NCI-H345 (cell line): ENCODE measurements at places on chromosomes 7 and 10.

- DNase-seq = no peak
Measured at GRCh38 chr10:1210667-1211066, 154.5 kb downstream of the WDR37 start.

- DNase-seq = no peak
Measured at GRCh38 chr10:117539903-117540639, 2.5 kb upstream of the EMX2 start.

GRCh38 chr7:130207642-130208041, at the start of gene SSMEM1:
Gene SSMEM1, plus strand, starts transcription at chr7:130207860. Its CDS starts 51 bp downstream, at chr7:130207911.
- DNase-seq = no peak

DNA sequence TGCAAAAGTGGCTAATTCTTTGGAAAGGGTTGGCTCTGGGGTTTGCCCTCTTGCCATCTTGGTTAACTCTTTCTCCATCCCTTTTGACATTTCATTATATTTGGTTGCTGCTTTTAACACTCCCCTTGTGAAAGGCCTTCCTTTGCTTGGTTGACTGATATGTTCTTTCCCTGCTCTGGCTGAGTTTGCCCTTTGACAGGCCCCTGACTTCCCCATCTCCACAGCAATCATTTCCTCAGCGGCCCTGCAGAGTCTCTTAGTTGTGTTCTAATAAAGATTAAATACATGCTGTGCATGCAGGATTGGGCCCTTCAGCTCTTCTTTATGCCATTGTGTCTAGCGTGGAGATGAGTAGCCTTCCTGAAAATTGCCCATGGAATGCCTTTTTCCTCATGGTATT, 84.5 kb upstream of the CSTF2T start:
- DNase-seq = no peak

DNA sequence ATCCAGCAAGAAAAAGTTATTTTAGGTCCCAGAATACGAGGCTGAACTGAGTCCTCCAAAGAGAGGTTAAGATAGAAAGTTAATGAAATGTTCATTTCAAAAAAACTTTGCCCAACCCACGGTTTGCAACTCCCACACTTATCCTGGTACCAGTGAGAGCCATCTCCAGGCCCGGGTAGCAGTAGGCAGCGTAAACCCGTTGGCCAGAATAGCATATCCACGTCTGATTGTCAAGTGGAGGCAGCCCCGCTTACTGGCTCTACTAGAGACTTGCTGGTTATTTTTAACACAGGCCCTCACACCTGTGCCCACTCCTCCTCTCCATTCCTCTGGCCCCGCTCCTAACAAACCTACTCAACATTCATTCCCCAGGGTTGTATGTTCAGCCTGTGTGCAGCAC, 109.7 kb downstream of the HIP1 start:
- DNase-seq = no peak

GRCh38 chr7:121126801-121127534, 138.5 kb downstream of the CPED1 start:
- peak; percentile 11 for DNase-seq

DNA sequence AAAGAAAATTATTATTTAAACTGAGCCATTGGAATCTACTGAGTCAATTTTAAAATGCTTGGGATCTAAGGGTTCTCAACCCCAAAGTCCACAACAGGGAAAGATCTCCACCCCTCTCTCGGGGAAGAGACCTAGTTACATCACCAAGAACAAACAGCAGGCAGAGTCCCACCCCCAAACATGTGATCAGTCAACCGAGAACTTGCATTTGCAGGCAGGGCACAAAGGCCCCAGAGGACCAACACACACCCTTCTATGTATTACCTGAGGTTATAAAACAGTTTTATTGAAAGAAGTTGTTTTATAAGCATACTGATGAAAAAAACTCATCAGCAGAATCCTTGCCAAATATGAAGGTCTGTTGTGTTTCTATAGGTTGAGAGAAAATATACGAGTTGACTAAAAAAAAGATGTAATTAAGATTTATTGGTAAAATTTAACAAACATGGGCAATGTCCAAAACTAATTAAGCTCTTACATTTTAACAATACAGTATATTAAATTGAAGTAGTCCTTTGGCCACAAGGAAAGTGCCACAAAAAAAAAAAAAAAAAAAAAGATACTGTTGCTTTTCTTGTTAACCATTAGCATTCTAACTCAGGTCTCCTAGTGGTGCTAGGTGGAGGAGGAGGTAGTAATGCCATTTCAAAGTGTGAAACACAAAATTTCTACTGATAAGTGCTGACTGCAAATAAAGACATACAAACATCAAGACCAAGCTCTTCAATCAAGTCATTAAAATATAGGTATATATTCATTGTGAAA, 975 bp upstream of the USP54 start:
- peak; percentile 15 for DNase-seq

GRCh38 chr7:117871401-117871777, 1.9 kb downstream of the CTTNBP2 start:
- no peak for DNase-seq

DNA sequence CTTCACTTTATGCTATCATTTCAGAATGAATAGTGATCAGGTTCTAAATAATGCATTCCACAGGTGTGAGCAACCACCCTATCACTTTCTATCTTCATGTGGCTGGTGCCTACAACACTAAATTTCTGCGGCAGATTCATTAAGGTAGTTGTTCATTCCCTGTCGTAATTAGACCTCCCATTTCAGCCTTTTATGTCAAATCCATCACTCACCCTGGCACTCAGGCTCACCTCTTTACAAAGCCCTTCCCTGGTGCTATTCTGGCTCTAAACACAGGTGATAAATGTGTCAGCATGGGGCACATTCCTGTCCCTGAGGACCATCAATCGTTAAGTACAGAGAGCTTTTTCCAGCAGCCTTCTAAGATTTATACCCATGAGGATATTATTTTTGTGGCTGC, 300.0 kb upstream of the C7orf33 start:
- DNase-seq = no peak

GRCh38 chr10:98433881-98434732, 12.6 kb downstream of the HPS1 start:
- DNase-seq = no peak

DNA sequence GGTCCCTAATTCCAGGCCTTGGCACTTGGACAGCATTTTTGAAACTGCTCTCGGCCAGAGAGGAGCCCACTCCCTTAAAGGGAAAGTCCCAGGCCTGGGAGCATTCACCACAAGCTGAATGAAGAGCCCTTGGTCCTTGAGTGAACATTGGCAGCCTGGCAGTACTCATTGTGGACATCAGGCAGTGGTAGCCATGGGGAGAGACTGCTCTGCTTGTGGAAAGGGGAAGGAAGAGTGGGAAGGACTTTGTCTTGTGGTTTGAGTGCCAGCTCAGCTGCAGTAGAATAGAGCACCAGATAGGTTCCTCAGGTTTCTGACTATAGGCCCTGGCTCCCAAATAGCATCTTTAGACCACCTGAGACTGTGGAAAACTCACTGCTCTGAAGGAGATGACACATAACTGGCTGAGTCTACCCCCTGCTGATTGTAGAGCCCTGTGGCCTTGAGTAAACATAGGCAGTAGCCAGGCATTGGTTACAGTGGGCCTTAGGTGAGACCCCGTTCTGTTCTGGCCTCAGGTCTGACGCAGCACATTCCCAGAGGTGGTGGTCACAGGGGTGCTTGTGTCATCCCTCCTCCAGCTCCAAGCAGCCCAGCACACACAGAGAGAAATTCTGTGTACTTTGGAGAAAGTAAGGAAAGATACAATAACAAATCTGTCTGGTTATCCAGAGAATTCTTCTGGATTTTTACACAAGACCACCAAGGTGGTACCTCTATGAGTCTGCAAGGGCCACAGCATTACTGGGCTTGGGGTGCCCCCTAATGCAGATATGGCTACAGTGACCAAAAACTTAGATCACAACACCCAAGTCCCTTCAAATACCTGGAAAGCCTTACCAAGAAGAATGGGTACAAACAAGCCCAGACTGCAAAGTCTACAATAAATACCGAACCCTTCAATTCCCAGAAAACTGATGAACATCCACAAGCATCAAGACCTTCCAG, 153.8 kb downstream of the GNAI1 start:
- DNase-seq = no peak

DNA sequence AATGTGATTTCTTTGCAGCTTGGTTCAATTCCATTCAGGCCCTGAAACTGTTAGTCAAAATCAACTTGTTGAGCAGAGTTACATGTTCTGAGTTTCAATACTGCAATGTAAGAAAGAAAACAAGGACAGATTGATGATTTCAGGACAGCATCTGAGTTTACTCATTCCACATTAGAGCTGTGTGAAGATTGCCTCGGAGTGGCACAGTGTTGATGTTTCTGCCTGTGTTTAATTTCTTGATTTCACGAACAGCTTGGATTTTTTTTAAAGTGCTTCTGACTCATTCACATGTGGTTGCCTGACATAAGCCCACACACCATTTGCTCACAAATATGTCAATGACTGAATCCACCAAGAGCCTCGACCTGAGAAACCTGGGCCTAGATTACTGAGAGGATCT, 101.2 kb upstream of the PARD3 start:
- DNase-seq = no peak

GRCh38 chr10:33154590-33154989, 179.9 kb downstream of the NRP1 start:
- no peak for DNase-seq

DNA sequence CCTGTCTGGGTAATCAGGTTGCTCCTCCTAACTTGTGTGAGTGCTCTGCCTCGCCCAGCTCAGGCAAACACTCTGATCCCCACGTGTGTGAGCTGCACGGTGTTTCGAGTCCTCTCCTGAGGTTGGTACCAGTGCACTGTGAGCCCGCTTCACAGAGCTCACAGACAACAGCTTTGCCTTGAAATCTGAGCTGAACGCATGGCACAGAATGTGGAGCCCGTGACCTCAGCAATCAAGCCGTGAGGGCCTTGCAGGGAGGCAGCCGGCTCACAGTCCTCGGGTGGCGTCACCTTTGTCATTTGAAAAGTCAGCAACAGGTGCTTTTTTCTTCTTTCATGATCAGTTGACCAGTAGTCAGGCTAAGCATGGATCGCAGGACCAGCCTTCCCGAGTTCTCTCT, 60.2 kb upstream of the ADGRA1 start:
- no peak for DNase-seq

DNA sequence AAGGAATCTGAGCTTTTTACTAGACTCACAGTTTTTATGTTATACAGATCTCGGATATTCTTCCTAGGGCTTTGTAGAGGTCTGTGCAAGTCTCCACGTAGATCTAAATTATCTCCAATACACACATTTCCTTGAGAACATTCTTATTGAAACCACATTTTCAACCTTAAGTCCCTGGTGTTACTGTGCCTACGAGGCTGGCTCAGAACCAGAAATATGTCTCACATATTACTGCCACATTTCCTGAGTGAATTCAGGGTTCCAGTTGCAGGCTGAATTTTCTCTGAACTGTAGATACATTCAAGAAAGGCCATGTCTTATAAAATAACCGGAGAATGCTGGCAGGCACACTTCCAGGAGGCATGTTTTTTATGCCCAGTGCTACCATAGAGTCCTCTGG, 46.5 kb downstream of the INHBA start:
- DNase-seq = no peak

DNA sequence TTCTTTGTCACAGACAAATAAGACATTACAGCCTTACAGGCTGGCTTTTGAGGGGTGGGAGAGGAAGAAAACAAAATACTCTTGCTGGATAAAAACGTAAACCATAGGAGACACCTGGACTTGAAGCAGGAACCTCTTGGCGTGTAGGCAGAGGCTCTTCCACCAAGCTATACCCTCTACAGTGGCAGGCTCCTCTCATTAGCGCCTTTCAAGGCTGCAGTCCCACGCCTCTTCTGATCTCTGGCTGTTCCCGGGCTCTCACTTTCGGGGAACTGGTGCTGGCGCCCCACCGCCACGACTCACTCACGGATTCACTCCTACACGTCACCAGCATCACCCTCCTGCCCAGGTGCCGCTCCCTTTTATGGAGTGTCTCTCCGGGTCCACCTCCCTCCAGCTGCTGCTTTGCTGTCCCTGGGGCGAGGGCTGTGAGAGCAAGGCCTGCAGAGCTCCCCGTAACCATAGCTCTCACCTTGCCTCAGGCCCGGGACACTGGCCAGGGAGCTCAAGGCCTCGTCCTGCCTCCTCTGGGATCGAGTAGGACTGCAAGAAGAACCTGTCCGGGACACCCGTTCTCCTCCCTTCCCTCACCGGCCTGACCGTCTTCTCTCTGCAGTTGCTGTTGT, 62.6 kb downstream of the ZNF777 start:
- no peak for DNase-seq

DNA sequence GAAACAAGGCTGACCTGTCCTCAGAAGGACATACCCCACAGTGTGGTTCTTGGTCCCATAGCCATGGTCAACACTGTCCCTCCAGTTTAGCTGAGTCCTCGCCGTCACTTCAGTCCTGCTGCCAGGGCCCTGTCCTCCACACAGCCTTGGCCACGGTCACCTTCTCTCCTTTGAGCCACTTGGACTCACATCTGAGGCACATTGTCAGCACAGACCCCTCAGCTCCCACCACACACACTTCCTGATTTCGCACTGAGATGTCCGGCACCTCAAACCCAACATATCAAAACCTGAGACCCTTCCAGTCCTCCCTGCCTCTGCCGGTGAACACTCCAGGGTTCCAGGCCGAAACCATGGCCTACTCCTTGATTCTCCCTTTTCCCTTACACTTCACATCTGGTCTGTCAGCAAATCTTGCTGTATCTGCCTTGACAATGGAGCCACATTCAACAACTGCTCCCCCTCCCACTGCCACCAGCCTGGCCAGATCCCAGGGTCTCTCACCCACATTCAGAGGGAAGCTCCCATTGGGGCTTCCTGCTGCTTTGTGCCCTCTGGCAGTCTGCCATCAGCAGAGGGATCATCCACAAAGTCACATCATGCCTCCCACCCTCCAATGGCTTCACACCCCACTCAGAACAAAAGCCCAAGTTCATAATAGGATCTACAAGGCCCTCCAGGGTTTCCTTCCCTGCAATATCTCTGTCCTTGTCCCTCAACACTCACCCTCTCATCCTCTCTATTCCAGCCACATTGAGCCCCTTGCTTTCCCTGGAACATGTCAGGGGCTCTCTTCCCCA, 219.6 kb upstream of the SHH start:
- no peak for DNase-seq

GRCh38 chr10:93079663-93080349, 6.1 kb downstream of the CYP26A1 start:
- no peak for DNase-seq

GRCh38 chr7:91082038-91082437, 182.2 kb upstream of the FZD1 start:
- no peak for DNase-seq

- DNase-seq = no peak
Measured at GRCh38 chr7:24743471-24743870, 13.8 kb downstream of the GSDME start.

GRCh38 chr10:50605269-50605950, 18.3 kb downstream of the SGMS1 start:
- no peak for DNase-seq

- no peak for DNase-seq
Measured at GRCh38 chr10:17278607-17279240, 50.7 kb downstream of the VIM start.

- DNase-seq = peak; percentile 28
Measured at GRCh38 chr7:6015917-6016652, 7.0 kb downstream of the AIMP2 start.

GRCh38 chr10:1085258-1085657, 29.1 kb downstream of the WDR37 start:
- DNase-seq = peak; percentile 1
